ENCODE measurements at places on chromosomes 2 and 18.

- DNase-seq, result no peak
Observed at GRCh38 chr2:166170356-166170755, 42.5 kb upstream of the SCN1A start.

GRCh38 chr2:140627885-140628284, 1502.9 kb downstream of the LRP1B start:
- DNase-seq, result no peak

- no peak for DNase-seq
Observed at GRCh38 chr2:39608686-39609441, 56.9 kb upstream of the TMEM178A start.

DNA sequence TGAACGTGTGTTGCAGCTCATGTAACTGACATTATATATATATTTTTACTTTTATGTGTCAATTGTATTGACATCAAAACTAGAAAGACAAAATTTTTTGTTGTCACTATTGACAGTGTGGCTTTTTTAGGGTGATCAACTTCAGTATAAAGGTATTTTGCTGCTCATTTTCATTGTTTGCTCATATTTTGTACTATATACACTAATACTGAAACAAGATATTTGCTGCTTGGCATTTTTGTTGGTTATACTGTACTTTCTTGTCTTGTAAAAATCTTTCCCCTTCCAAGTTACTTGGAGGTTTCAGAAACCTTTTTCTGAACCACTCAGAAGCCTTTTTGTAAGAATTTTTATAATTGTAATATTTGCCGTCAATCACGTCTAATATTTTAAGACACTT, 16.5 kb downstream of the AFTPH start:
- no peak for DNase-seq

DNA sequence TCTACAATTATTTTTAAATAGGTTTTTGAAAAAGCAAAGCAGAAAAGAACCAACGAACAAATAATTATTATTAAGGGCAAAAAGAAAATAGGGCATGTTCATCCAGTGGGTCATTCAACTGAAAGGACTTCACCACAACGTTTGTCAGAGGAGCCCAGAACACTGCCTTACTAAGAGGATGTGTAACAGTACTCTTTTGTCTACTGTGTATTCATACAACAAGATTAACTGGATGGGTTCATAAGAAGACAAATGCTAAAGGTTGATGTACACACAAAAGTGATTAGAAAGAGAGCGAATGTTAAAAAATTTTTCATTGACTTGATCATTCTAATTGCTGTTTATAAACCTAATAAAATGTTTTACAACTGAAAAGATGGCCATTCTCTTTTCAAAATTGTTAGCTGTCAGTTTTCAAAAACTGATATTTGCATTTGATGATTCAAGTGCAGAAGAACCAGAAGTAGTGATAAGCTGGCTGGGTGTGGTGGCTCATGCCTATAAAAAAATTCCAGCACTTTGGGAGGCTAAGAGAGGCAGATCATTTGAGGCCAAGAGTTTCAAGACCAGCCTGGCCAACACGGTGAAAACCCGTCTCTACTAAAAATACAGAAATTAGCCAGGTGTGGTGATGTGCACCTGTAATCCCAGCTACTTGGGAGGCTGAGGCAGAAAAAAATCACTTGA, 33.1 kb downstream of the MGAT4A start:
- DNase-seq, result no peak

DNA sequence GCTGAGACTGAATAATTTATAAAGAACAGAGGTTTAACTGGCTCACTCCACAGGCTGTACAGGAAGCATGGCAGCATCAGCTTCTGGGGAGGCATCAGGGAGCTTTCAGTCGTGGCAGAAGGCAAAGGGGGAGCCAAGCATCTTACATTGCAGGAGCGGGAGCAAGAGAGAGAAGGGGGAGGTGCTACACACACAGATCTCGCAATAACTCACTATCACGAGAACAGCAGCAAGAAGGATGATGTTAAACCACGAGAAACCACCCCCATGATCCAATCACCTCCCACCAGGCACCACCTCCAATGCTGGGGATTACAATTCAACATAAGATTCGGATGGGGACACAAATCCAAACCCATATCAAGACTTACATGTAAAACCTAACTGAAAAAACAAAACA, 17.8 kb upstream of the MATN3 start:
- no peak for DNase-seq

- no peak for DNase-seq
Observed at GRCh38 chr2:79585701-79586433, 73.0 kb downstream of the CTNNA2 start.

GRCh38 chr18:34787931-34788532, 77.9 kb downstream of the DTNA start:
- peak; percentile 51 for DNase-seq

DNA sequence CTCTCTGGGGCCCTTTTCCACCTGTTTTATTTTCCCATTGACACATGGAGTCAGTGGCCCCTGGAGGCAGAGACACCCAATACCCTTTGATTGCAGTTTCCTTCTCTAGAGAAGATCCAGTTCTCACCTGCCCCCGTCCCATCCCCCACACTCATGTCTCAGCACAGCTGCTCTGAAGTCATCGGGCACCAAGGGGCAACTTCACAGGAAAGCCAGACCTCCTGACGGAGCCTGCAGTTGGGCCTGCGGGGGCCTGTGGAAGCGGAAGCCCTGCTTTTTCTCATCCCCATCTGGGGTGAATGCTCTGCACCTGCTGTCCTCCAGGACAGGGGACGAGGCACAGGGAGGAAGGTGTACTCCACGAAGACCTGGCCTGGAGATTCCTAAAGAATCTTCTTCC, 308.3 kb upstream of the EPAS1 start:
- DNase-seq, result no peak

GRCh38 chr2:197601726-197602125, 73.7 kb downstream of the RFTN2 start:
- no peak for DNase-seq

DNA sequence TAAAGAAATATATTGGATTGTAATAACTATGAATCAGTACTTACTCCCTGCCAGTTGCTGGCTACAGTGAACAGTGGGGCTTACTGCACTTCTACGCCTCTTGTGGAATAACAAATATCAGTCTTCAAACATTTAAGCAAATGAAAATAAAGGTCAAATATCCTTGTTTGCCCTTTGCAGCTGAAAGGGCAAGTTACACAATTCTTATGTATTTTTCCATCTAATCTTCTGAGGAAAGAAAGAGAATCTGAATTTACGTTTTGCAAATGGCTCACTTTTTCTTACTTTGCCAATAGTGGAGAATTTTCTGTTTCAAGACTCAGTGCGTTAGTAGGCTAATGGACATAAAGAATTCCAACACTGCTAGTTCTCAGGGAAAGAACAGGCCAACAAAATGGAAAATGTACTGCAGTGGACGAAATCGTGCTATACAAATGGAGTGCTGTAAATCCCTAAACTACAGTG, 157.2 kb upstream of the TMEM200C start:
- no peak for DNase-seq

DNA sequence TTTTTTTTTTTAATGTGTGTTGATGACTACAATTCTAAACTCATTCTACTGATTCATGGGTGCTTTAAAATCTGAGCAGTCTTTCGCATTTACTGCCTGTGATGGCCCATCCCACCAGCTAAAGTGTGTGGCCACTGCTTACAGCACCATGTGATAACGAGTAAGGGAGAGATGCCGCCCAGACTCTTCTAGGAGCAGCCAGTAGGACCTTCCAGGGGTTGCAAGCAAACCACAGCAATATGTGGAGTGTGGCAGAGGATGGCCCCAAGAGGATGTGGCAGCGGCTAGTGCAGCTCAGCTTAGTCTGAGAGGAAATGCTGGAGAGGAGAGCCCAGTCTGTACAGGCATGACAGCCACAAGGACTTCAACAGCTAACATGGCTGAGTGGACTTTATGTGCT, 14.9 kb downstream of the IL1B start:
- no peak for DNase-seq

GRCh38 chr18:58502628-58503027, 126.3 kb downstream of the ALPK2 start:
- DNase-seq, result no peak

DNA sequence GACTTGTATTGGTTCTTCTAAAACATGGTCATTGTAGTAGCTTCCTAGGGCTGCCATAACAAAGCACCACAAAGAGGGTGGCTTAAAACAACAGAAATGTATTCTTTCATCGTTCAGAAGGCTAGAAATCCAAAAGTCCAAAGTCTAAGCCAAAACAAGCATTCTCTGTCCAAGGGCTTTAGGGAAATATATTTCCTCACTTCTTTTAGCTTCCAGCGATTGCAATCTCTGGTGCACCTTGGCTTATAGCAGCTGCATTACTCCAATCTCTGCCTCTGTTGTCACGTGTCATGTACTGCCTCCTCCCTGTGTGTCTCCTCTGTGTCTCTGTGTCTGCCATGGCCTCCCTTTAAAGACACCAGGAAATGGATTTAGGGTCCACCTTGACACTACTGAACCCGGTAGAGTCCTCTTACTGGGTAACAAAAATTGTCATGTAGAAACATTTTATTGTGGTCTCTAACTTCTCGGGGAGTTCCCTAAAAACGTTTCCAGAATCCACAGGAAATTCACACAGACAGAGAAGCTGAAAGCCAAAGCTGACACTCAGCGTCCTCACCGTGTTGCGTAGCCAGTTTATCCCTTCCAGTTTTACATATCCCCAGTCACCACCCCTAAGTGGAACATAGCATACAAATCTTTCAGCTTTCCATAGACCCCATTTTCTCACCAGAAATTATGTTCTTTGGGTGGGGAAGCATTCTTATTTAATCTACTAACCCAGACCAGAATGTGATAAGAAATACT, 20.7 kb upstream of the TTN start:
- no peak for DNase-seq

GRCh38 chr18:49681387-49681786, 119.5 kb downstream of the LIPG start:
- DNase-seq, result no peak

DNA sequence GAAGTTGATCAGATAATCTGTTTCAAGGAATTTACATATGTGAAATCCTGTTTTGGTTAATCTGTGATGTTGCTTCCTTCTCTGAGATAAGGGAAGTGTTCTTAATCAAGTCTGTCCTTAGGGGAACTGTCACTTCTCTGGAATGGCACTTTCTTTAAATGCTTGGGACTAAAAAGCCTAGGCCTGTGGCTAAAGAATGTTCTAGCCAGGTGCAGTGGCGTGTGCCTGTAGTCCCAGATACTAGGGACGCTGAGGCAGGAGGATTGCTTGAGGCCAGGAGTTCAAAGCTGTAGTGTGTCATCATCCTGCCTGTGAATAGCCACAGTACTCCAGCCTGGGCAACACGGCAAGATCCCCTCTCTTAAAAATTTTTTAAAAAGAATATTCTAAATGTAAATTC, 217.6 kb upstream of the SIX3 start:
- DNase-seq, result no peak

- no peak for DNase-seq
Observed at GRCh38 chr18:23871410-23871809, 143.1 kb upstream of the TTC39C start.
